Progenitor cell of endocrine pancreas (in vitro differentiated cells): ENCODE measurements at places on chromosomes 6 and 20. TPM values are rescaled to one million over a fixed set of nuclear protein-coding genes. Genes with fewer than 3 reads are reported as not detected.

GRCh38 chr6:114714836-114715507, 372.1 kb upstream of the HS3ST5 start:
- H3K4me1 ChIP-seq: no peaks in the 10 kb centered on the region
- no peak overlapping the region for H3K27ac ChIP-seq
- H3K27me3 ChIP-seq: peaks cover 8% of the 10 kb centered on the region
- no peak overlapping the region for H3K4me3 ChIP-seq

- no peak overlapping the region for H3K27ac ChIP-seq
- no peak overlapping the region for H3K4me3 ChIP-seq
- peaks cover 1% of the 10 kb centered on the region for H3K4me1 ChIP-seq
- no peak for DNase-seq
- H3K36me3 ChIP-seq: peaks cover 11% of the 10 kb centered on the region
Observed at GRCh38 chr20:63962426-63963347, 6.5 kb upstream of the UCKL1 start.

DNA sequence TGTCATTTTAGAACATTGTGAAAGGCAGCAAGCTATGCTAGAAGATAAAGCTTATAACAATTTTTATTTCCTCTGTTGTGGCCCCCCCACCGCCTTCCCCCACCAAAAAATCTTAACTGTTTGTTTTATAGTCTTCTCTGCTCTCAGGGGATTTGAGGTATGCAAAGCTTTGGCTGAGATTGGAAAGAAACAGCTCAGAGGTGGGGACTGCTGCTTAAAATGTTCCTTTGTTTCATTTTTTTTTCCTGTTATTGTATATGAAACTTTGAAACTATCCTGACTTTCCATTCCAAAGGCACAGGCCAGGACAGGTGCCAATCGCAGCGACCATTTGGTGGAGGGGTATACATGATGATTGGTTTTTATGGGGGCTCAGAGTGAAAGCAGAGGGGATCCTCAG, 114.7 kb upstream of the PHACTR1 start:
- peaks cover 10% of the 10 kb centered on the region for H3K4me1 ChIP-seq
- H3K27me3 ChIP-seq: peaks cover 6% of the 10 kb centered on the region
- no peaks in the 10 kb centered on the region for H3K36me3 ChIP-seq
- no peak for DNase-seq
- no peak overlapping the region for H3K4me3 ChIP-seq

- peaks cover 21% of the 10 kb centered on the region for H3K36me3 ChIP-seq
- no peak overlapping the region for H3K4me3 ChIP-seq
- H3K27me3 ChIP-seq: no peaks in the 10 kb centered on the region
Observed at GRCh38 chr20:41408156-41408794, 41.7 kb upstream of the EMILIN3 start.

GRCh38 chr6:129317931-129318820, 391.8 kb downstream of the ARHGAP18 start:
- peaks cover 1% of the 10 kb centered on the region for H3K4me1 ChIP-seq
- no peak for DNase-seq
- no peaks in the 10 kb centered on the region for H3K27me3 ChIP-seq
- H3K36me3 ChIP-seq: no peaks in the 10 kb centered on the region
- H3K27ac ChIP-seq: peak overlapping the region; percentile 2
- H3K4me3 ChIP-seq: no peak overlapping the region

- H3K27ac ChIP-seq: no peak overlapping the region
- H3K27me3 ChIP-seq: peaks cover 38% of the 10 kb centered on the region
Observed at GRCh38 chr6:130202782-130203181, 20.0 kb downstream of the SAMD3 start.

DNA sequence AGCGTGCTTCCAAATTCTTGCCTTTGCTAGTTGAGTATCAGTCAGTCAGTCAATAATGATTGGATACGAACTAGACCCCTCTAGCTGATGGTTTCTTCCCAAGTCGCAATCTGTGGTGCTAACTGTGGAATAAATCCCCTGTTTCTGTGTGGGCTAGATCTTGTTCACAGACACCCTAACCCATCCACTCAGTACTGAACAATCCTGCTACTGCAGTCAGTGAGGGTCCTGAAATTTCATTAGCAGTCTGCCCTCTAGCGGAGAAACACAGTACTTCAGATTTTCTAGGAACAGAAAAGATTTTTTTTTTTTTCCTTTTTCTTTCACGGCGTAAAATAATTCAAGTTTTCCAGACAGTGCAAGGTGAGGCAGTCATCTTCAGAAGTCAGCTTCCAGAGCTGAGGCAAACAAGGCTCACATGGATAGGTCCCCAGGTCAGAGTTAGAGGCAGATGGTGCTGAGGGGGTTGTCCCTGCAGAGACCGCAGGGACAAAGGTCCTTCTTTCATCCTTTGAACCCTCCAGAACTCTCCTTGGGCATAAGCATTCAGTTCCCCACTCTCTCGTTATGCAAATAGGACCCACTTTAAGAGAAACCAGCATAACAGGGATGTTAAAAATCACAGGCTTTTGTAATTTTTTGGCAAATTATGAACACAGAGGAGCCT, 119.6 kb downstream of the SCML4 start:
- DNase-seq: no peak
- H3K4me3 ChIP-seq: peak overlapping the region; percentile 27
- H3K4me1 ChIP-seq: peaks cover 4% of the 10 kb centered on the region
- H3K27me3 ChIP-seq: peaks cover 35% of the 10 kb centered on the region
- no peaks in the 10 kb centered on the region for H3K36me3 ChIP-seq

DNA sequence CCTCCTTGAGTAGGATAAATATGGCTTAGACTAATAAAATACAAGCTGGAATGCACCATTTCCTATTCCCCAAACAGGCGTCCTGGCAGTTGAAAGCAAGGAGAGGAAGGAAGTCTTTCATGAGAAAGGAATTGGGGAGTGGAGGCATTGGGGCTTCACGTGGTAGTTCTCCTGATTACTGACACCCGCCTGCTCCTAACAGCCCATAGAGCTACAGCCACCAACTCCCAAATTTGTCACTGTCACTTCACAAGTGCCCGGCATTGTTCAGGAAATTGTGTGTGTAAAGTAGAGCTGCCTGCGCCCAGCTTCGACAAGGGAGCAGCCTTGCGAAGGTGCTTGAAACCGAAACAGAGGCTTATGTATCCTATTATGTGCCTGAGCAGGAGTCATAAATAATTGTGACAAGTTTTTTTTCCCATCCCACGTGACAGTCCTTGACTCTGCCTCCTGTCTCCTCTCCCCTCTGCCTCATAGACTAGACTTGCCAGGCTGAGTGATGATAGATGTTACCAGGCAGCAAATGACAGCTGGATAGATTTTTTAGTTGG, 301.7 kb upstream of the ZFP64 start:
- DNase-seq: no peak
- H3K4me3 ChIP-seq: no peak overlapping the region
- peaks cover 2% of the 10 kb centered on the region for H3K27me3 ChIP-seq

NCOA5 gene
- 52.5 and 58.7 TPM in 2 replicates for total RNA-seq

HLA-DQB2 gene
- total RNA-seq: not detected in 2 replicates

CTAGE9 gene
- not detected in 2 replicates for total RNA-seq
